ENCODE measurements at places on chromosomes 7 and 10.

DNA sequence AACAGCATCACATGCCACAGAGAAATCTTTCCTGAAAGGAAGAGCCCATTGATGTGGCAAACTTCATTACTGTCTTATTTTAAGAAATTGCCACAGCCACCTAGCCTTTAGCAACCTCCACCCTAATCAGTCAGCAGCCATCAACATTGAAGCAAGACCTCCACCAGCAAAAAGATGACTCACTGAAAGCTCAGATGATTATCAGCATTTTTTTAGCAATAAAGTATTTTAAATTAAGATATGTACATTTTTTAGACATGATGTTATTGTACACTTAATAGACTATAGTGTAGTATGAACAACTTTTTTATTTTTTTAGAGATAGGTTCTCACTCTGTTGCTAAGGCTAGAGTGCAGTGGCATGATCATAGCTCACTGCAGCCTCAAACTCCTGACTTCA, 14.8 kb downstream of the STEAP1B start:
- DNase-seq = no peak

GRCh38 chr7:28649811-28650210, 237.5 kb downstream of the CREB5 start:
- no peak for DNase-seq

DNA sequence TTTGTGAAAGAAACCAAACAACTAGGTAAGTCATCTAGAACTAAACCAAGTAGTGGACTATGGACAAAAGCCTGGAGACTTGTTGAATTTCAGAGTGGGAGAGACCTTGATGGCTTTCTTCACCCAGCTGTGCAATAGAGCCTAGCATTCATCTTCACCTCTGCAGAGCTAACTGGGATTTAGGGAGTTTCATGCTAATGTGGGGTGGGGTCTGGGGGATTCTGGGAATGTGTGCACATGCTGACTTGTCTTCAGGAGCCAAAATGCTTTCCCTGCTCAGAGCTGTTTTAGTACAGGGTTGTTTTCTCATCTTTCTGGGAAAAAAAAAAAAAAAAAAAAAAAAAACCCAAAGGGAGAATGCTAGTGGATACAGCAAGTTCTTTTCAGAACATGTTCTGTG, 81.3 kb upstream of the ARHGAP21 start:
- no peak for DNase-seq

- DNase-seq = no peak
These were observed 13.4 kb downstream of the NOM1 start for GRCh38 chr7:156962897-156963296.

DNA sequence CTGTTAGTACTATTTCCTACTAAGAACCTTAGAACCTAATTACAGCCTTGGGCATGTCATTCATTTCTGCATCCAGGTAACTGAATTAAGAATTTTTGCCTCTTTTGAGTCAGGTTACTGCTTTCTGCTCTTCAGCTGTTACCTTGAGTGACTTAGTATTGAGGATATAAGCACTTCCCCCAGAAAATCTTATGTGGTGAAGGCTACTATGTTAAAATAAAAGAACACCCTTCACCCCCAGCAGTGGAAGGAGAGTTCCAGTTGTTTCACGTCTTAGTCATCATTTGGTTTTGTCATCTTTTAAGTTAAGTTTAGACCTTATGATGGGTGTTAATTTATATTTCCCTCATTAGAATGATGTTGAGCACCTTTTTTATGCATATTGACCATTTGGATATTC, 82.8 kb downstream of the GLCCI1 start:
- no peak for DNase-seq

DNA sequence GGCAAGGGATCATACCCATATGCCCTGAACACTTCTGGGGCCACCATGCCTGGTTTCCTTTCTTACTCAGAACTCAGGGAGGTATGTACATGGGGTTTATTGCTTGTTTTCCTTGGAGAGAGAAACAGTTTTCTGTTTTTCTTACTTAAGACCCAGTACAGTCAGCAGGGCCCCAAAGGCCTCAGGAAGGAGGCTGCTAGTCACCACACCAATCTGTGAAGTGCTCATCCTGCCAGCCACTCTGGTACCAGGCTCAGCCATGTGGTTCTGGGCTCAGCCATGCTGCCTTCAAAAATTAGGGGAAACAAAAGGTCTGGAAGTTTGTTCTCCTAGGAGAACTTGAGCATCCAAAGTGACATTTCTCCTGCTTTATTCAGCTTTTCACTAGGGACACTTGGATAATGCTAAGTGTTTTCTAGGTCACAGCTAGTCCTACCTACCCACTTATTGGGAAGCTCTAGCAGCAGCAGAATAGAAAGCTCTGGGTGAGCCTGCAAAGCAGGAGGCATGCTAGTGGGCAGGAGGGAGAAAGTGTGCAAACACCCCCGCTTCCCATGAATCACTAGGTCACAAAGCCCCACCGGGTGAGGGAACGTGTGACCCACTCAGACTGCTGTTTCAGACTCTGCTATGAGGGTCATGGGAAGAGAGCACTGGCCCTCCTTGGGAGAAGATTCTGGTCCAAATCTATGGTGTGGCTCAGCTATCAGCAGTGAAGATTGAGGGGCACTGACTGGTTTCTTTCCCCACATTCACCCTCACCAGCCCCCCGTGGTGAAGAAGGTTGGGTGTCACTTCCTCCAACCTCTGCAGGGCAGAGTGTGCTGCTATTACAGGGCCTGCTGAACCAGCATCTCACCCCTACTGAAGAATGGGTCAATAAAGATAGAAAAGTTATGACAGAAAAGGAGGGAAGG, 23.9 kb downstream of the NUDCD3 start:
- DNase-seq = peak; percentile 36

DNA sequence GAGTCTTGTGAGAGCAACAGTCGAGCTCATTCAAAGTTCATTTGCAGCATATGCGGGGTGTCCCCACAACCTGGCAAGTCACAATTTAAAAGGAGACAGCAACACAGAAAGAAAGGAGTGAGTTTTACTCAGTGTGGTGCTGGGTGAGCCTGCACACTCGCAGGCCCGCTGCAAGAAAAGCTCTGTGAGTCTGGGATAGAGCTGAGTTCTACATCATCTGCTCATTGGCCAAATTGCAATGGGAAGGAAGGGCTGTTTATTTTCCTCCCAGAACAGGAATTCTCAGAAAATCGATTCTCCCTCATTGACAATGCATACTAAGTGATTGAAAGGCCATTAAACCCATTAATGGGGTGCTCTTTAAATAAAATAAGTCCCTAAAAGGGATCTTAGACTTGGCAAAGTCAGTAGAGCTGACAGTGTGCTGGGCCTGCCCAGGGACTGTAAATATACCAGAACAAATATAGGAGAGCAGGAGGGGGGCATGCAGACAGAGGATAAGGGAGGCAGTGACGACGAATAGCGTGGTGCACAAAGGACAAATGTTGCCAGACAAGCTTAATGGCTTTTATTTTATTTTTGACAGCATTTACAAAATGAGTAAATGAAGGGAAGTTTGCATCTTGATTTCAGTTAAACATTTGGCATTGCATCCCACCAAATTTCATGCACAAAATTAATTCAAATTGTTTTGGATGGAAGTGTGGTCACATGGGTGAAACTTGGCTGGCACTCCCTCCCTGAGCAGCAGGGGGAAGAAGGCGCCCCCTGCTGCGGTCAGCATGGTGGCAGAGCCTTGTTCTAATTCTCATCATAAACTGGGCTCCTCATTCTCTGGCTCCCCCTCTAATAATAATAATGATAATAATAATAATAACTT, 215.7 kb downstream of the SNX10 start:
- no peak for DNase-seq

- DNase-seq = no peak
These were observed 27.2 kb upstream of the PDCD4 start for GRCh38 chr10:110844617-110844881.

DNA sequence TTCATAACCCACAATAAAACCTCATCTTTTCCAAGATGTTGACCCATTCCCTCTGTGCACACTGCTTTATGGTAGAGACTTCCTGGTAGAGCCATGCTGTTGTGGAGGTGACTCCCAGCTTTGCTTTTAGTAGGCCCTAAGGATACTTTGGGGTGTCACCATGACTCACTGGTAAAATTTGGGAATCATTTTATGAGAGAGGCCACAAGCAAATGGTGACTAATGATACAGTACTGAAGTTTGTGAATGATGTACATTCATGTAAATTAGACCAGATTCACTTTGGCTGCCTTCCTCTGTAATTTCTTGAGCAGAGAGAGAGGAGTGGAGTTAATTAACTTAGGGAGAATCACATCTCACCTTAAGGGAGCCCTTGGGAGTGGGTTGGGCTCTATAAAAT, 686.5 kb downstream of the LRMDA start:
- no peak for DNase-seq

GRCh38 chr10:127210936-127211466, 14.6 kb upstream of the INSYN2A start:
- DNase-seq = no peak

DNA sequence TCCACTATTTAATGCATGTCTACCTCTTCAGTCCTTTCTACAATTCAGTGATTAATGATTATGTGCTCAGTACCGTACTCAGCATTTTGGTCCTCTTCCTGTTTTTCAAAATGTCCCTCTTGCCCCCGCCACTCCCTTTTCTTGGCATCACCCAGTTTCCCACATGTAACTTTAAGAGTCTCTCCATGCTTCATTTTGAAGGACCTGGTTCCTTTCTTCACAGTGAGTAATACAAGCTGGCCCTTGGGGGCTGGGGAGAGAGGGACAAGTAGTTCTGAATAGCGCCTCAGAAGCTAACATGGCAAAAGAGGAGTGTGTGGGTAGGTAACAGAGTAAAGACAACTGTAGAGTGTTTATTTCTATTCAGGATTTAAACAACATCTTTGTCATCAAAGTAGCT, 34.6 kb upstream of the SLIT1 start:
- no peak for DNase-seq

- no peak for DNase-seq
These were observed 215.9 kb upstream of the C7orf33 start for GRCh38 chr7:148374396-148375259.

GRCh38 chr7:124908259-124908658, 21.4 kb downstream of the POT1 start:
- DNase-seq = no peak

DNA sequence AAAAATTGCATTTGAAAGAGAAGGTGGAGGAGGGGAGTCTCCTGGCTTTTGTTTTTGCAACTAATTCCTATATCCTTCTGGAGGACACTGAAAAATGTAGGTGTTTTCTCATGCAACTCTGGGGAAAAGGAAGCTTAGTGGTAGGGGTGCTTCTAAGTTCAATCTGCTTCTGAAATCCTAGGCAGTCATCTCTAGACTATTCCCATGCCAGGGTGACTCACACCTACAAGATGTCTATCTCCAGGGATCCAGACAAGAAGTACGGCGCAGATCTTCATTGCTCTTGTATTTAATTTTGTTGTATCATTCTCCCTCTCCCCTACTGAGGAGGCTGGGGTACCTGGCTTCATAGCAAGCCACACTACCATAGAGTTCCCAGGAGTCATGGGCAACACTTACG, 258.8 kb downstream of the PHF14 start:
- no peak for DNase-seq

DNA sequence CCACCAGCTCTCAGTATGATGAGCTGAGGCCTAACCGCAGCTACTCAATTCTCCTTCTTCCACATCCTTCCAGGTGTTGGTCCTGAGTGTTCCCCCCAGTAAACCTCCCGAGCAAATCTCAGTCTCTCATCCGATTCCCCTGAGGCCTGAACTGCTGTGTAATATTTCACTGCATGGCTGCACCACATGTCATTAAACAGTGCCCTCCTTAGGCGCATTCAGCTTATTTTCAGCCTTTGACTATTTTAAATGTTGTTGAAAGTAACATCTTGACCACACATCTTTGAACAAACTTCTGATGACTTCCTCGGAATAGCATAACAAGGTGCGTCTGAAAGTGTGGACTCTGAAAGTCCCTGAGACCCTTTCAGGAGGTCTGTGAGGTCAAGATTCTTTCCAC, 62.8 kb upstream of the NPS start:
- DNase-seq = no peak

DNA sequence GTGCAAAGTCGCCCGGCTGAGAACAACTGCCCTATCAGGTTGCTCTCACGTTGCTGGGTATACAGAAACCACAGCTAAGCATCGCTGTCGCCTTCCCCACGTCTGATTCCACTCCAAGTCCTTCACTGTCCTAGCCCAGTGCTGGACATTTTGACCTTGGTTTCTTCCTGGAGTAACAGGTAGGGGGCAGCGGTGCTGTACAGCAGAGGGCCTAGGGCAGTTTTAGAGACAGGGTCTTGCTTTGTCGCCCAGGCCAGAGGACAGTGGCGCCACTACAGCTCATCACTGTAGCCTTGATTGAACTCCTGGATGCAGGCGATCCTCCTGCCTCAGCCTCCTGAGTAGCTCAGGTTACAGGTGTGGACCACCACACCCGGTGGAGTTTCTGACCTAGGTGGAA, 2.6 kb downstream of the CLDN15 start:
- DNase-seq = no peak

DNA sequence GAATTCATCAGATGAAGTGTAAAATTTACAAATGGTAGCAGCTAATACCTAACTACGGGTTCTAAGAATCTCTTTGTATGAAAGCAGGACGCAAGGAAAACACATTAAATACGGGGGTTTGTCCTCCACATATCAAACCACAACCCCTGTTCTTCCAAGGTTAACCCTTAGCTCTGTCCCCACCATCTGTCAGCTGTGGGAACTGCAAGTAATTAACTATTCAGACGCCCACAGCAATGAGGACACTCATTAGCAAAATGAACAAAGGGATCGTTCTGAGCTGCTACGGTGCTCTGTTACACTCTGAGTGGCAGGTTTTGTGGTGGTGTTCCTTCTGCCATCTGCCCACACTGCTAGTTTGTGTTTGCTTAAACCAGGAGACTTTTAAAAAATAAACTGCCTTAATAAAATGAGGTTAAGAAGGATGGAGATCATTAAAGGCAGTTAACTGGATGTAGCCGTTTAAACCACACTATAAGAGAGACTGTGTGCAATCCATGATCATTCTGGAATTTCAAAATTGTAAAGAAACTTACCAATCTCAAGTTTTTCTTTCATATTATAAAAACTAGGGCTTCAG, 51.4 kb downstream of the C10orf67 start:
- peak; percentile 41 for DNase-seq

DNA sequence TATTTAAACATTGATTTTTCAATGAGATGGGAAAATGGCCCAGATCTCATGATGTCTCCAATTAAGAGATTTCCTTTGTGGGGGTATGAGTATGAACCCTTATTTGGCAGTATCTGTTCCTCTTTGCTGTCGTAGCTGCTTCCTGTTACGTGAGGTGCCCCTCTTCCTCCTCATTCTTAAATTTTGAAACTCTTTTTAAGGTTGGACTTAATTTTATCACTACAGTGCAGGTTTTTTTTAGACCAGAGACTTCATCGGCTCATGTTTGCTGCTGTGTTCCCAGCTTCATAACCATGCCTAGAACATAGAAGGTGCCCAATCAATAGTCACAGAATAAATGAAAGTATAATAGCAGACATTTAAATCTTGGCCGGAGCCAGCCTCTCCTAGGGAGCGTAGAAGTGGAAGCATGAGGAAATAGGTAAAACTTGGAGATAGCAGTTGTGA, 2.4 kb downstream of the MIOS start:
- no peak for DNase-seq

DNA sequence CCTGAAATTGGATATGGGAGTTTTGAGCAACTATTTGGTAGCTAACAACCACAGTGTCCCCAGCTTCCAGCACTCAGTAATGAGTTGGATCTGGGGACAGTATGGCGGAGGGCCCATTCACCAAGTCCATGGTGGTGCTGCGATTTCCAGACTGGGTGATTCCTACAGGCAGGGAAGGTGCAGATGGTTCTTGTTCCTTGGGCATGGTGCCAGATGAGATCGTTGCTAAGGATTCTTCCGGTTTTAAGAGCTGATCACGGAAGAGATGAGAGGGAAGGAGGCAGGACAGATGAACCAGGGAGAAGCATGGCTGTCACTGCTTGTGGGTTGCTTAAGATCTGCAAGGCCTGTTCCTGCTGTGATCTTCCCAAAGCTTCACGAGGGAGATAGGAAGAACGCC, 380.3 kb downstream of the TCERG1L start:
- no peak for DNase-seq

Measured in midbrain (tissue), 1 donor.